ENCODE measurements at places on chromosomes 7 and 10.

DNA sequence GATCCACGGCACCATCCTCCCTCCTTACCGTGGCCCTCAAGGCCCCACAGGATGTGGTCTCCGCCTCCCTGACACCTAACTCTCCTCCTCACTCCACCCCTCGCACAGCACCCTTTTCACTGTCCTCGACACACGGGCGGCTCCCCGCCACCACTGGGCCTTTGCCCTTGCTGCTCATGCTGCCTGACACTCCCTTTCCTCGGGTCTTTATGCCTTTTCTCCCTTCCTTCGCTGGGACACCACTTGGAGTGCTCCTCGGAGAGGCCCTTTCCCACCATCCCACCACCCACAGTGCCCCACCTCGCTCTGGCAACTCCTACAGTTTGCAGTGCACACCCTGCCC is 7.9 kb upstream of the INMT start:
- no peak for DNase-seq

- DNase-seq = no peak
These were observed 459 bp downstream of the CYCS start for GRCh38 chr7:25124465-25125136.

DNA sequence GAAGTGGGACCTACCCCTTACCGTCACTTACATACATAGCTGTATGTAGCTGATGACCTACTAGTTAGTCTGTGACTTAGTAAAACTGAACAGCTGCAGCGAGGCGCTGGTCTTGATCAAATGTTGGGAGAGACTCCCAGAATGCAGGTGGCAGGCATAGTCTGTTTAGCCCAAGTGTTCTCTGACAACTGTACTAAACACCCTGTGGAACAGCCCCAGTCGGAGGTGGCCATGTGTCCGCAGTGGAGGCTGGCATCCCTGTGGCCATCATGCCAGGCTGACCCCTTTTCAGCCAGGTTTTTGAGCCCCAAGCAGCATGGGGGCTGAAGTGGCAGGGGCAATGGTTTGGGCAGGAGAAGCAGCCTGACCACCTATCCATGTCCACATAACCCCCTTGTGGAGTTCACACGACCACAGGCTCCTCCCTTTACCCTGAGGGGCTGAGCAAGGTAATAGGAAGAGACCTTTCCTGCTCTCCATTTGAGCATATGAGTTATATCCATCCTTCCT is 7.2 kb downstream of the ADCY1 start:
- no peak for DNase-seq

- no peak for DNase-seq
These were observed 4.8 kb upstream of the KCNIP2 start for GRCh38 chr10:101848408-101848807.

Measured in femur (tissue), 1 donor.